ENCODE measurements at places on chromosomes 4 and X. TPM values are rescaled to one million over a fixed set of nuclear protein-coding genes. Genes with fewer than 3 reads are reported as not detected.

The GABRB1 gene
- total RNA-seq: not detected

The RIPPLY1 gene
- not detected for total RNA-seq

The TRMT10A gene
- 12.6 TPM for total RNA-seq

The MXRA5 gene
- 49.0 TPM for total RNA-seq

The TCEAL7 gene
- total RNA-seq: 44.3 TPM

The NUDT11 gene
- total RNA-seq: 12.2 TPM

The ATP2B3 gene
- under 0.01 TPM for total RNA-seq

The ARHGEF38 gene
- total RNA-seq: not detected

The CLNK gene
- total RNA-seq: not detected

The L1CAM gene
- 2.7 TPM for total RNA-seq

The EGF gene
- total RNA-seq: 1.3 TPM

The EREG gene
- 0.11 TPM for total RNA-seq

The LRIT3 gene
- 0.11 TPM for total RNA-seq

The C1QTNF7 gene
- 0.12 TPM for total RNA-seq

The PLP1 gene
- under 0.01 TPM for total RNA-seq

The RBM46 gene
- total RNA-seq: not detected

The TGIF2LX gene
- not detected for total RNA-seq

The HHIP gene
- total RNA-seq: 1.4 TPM

The HTN1 gene
- total RNA-seq: not detected

The FAAH2 gene
- not detected for total RNA-seq

The CENPVL1 gene
- total RNA-seq: not detected

The STBD1 gene
- total RNA-seq: 7.2 TPM

The GYPE gene
- 0.25 TPM for total RNA-seq

The VCX3B gene
- not detected for total RNA-seq

The CT45A5 gene
- total RNA-seq: not detected

The SLC38A5 gene
- 60.2 TPM for total RNA-seq

The GPRIN3 gene
- 0.12 TPM for total RNA-seq

The FAM47A gene
- total RNA-seq: not detected

The REELD1 gene
- not detected for total RNA-seq

The SLC4A4 gene
- 2.0 TPM for total RNA-seq

The SUPT20HL2 gene
- total RNA-seq: 0.22 TPM

The WDR17 gene
- total RNA-seq: 4.3 TPM

The PRR32 gene
- total RNA-seq: not detected

The ARHGAP36 gene
- total RNA-seq: not detected

Data from uterine smooth muscle cell (primary cell).